Fibroblast of villous mesenchyme (primary cell): ENCODE measurements at places on chromosomes 4 and X. TPM values are rescaled to one million over a fixed set of nuclear protein-coding genes. Genes with fewer than 3 reads are reported as not detected.

DNA sequence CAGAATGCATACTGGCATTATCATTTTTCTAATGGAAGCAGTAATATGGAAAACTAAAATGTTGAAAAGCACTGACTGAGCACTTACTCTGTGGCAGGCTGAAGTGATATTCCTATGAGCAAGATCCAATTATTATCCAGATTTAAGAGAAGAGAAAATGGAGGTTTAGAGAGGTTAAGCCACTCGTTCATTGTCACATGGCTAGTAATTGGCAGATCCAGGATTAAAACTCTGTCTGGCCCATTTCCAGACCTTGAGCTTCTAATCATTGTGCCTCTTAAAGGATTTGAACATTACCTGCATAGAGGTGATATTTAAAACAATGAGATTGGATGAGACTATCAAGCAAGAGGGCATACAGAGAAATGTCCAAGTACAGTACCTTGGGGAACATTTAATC, 80.6 kb downstream of the MFAP3L start:
- DNase-seq, result no peak

Gene PPARGC1A
- 0.32 and 0.86 TPM in 2 replicates for total RNA-seq

Gene FGFBP1
- not detected in 2 replicates for total RNA-seq

DNA sequence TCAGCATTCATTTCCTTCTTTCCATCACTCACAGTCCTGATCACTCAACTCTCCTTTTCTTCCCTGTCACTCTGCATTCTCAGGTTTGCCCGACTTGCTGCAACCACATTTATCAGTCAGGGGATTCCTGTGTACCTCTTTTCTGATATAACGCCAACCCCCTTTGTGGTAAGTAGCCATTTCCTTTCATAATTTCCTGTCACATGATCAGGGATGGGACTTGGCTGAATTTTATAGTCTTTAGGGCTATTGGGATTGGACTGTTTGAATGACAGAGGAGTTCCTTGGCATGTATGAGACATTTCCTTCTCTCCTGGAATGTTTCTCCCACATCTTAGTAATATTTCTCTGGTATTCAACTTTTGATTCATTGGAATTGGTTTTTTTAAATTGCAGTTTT, 11.0 kb downstream of the PGM2 start:
- DNase-seq, result peak; percentile 33

Gene SRPX2
- total RNA-seq, result 44.1 and 66.1 TPM in 2 replicates

- DNase-seq, result no peak
These were observed 9.0 kb upstream of the NSG1 start for GRCh38 chr4:4377732-4378460.

DNA sequence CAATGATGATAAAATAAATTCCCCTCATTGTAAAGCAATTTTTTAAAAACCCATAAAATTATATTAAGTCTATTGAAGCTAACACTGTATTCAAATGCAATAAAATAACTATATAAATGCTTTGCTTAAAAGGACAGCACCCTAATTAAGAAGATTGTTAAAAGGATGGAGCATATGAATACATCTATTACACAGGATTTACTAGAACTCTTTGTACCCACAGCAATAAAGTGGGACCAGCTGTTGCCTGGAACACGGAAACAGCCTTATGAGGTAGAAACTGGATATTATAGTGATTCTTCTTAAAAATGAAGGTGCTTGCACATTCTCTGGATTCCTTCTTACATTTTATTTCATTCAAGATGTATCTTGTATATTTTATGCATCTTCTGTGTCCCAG, 298.7 kb upstream of the KLF3 start:
- no peak for DNase-seq

Gene WFS1
- total RNA-seq, result 39.3 and 42.3 TPM in 2 replicates

Gene PRPS2
- total RNA-seq, result 21.6 and 30.2 TPM in 2 replicates

GRCh38 chr4:7295197-7295910, 103.0 kb downstream of the SORCS2 start:
- no peak for DNase-seq

Gene PGAM4
- total RNA-seq, result 0.43 TPM in 1 of 2 replicates, not detected in the other

- DNase-seq, result peak; percentile 90
These were observed 302.4 kb upstream of the GIMD1 start for GRCh38 chr4:106670976-106671375.

DNA sequence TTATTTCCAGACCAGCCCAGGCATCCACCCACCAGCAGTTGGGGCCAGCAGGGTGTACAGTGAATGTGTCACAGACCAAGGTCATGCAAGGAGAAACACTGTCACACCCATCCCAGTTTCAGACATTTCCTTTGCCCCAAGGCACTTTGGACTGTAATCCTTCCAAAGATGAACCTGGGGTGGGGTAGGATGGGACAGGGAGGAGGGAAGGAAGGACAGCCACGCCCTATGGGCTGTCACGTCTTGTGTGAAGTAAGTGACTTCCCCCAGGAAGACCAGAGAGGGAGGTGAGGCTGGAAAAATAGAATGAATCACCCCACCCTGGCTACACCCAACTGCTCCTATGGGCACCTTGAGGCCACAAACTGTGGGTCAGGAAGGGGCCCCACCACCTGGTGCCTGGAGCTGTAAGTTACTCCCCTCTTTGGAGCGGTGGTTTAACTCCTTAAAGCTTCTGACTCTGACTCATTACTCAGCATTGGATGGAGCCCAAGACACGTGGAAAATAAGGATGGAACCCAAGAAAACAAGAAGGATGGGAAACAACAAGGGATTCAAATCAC, 349.9 kb upstream of the KLF3 start:
- peak; percentile 52 for DNase-seq
